Keratinocyte (primary cell): ENCODE measurements at places on chromosomes 6 and 20. TPM values are rescaled to one million over a fixed set of nuclear protein-coding genes. Genes with fewer than 3 reads are reported as not detected.

DNA sequence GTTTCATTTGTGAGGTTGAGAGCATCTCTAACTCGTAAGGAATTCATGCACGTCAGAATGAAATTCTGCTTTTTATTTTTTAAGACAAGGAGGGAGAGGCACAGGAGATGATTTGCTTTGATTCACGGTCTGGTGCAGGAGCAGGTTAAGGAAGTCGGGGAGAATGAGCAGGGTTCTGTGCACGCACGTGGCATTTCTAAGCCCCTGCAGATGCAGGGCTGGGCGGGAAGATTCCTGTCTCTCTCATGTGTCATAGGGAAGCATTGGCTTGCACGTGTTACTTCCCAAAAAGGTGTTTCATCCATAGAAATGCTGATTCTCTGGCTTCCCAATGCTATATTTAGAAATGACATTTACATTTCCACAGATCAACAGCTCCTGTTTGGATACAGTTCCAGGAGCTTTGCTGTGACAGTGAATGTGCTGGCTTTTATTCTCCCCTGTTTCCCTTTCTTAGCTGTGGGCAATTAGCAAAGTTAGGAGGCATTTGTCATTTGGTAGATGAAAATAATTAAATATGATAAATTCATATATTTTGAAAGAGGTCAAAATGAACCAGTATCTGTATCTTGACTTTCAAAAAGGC lies 119.7 kb upstream of the ZFP64 start:
- H3K27me3 ChIP-seq, result no peaks in the 10 kb centered on the region
- no peak for DNase-seq

DNA sequence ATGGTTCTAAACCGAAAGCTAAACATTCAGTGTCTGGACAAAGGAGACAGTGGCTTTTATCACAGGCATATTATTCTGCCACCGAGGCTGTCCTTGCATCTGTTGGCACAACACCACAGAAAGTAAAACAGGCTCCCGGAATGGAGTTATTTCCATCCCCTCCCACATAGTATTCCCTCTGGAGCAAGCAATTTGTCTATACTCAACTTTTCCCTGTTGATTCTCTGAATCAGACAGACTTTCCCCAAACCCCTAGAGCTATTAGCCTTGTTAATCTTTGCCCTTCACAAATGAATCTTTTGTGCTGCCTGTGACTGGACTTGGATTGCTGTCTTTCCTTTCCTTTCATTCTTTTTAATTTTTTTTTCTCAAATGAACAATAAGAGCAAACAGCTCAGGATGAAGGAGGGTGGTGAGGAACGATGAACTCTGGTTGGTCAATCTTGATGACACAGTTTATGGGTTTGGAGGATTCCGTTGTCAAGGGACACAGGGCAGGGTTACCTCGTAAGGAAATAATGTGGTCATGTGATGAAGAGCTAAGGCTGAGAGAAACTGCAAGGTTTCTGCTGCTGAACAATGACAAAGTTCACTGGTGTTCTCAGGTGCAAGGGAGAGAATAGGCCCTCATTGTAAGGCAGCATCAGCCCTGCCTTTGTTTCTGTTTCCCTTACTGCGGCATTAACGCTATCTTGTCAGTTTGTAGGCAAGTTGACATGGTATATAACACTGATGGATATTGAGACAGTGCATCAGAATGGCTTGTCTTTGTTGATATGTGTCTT lies 275.0 kb upstream of the BMP2 start:
- H3K27ac ChIP-seq, result no peak overlapping the region
- no peak overlapping the region for H3K4me3 ChIP-seq
- DNase-seq, result no peak
- H3K36me3 ChIP-seq, result no peaks in the 10 kb centered on the region

DNA sequence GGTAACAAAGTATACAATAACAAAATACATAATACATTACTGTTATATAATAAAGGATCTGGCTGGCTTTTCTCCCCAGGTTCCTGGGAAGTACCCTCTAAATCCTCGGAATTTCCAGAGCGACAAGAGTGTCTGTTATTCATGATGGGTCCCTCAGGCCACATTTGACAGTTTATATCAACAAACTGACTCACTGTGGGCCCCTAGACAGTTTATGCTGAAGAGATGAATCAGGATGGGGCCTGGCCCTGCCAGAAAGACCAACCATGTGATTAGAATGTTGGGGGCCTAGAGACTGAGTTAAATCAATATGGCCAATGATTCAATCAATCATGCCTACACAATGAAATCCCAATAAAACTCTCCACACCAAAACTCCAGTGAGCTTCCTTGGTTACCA lies 13.5 kb downstream of the USP45 start:
- H3K36me3 ChIP-seq, result peaks cover 19% of the 10 kb centered on the region
- no peak overlapping the region for H3K4me3 ChIP-seq
- no peak for DNase-seq

DNA sequence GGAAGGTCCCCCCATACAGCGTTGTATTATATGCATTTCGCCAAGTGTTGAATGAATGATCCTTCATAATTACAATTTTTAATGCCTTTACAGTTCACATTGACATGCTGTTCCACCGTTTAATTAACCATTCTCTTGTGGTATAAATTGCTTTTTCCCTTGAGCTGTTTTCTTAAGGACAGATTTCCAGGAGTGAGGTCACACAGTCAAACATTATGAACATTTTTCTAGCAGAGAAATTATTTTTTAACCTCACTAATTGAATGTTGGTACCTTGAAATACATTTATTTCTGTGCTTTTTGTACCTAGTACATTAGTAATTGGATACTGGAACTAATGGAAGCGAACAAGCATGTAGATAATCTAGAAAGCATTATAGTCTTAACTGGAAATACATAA lies 76.7 kb upstream of the C20orf144 start:
- no peak overlapping the region for H3K27ac ChIP-seq
- no peak overlapping the region for H3K4me3 ChIP-seq
- DNase-seq, result no peak

GRCh38 chr20:36170542-36171215 lies 16.1 kb downstream of the EPB41L1 start:
- no peak for DNase-seq
- no peaks in the 10 kb centered on the region for H3K27me3 ChIP-seq
- H3K4me1 ChIP-seq, result peaks cover 3% of the 10 kb centered on the region
- no peak overlapping the region for H3K27ac ChIP-seq
- no peak overlapping the region for H3K4me3 ChIP-seq
- no peaks in the 10 kb centered on the region for H3K36me3 ChIP-seq

DNA sequence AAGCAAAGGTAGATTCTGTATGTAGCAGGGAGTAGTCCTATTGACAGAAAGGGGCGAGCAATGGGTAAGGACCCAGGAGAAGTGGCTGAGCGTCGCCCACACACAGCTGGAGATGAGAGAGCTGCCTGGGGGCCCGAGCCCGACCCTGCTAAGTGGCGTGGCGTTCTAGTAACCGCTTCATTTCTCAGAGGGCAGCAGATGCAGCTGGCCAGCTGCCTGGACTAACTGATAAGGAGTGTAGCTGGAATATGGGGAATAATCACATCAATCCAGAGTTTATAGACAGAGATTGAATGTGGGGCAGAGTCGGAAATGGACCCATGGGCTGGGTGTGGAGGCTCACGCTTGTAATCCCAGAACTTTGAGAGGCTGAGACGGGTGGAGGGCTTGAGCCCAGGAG lies 64.4 kb downstream of the EZR start:
- no peaks in the 10 kb centered on the region for H3K36me3 ChIP-seq
- DNase-seq, result no peak
- H3K27ac ChIP-seq, result no peak overlapping the region
- H3K4me3 ChIP-seq, result no peak overlapping the region

DNA sequence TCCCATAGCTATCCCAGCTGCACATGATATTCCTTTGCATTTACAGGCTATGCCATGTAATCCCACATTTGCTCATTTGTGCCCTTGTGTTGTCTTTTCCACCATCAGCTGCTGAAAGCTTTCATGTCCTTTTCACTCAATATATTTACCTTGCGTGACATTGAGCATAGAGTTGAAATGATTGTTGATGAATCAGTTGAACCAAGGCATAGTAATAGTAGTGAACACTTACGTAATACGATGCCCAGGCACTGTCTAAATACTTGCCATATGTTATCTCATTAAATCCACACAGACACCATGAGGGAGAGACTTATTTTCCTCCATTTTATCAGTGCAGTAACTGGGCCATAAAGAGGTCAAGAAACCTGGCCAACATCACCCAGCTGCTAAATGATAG lies 13.1 kb downstream of the RNF8 start:
- H3K4me1 ChIP-seq, result no peaks in the 10 kb centered on the region
- H3K36me3 ChIP-seq, result peaks cover 21% of the 10 kb centered on the region
- no peaks in the 10 kb centered on the region for H3K27me3 ChIP-seq
- H3K27ac ChIP-seq, result no peak overlapping the region

DNA sequence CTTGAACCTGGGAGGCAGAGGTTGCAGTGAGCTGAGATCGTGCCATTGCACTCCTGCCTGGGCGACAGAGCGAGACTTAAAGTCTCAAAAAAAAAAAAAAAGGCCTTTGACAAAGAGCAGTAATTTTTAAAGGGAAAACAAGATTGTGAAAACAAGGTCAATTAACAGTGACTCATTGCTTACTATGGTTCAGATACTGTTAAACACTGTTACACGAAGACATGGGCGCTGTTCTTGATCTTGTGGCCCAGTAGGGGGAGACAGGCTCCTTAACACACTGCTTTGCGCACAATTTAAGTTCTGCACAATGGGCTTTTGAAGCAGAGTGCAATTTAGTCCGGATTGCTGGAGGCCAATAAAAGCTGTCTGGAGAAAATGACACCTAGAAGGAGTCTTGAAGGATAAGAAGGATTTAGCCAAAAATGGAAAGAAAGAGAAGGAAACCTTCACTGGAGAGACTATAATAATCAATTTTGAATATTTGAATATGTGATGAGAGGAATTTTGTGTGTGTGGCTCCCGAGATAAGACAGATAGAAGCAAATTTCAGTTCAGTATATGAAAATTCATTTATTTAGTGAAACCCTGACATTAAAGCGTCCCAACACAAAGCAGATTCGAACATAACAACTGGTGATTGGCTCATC lies 6.0 kb upstream of the LATS1 start:
- H3K4me3 ChIP-seq, result no peak overlapping the region
- peak; percentile 57 for DNase-seq
- no peaks in the 10 kb centered on the region for H3K27me3 ChIP-seq
- H3K36me3 ChIP-seq, result peaks cover 3% of the 10 kb centered on the region
- H3K27ac ChIP-seq, result no peak overlapping the region
- no peaks in the 10 kb centered on the region for H3K4me1 ChIP-seq

GRCh38 chr6:13327691-13328075 lies 654 bp downstream of the TBC1D7 start:
- no peaks in the 10 kb centered on the region for H3K27me3 ChIP-seq
- H3K4me1 ChIP-seq, result peaks cover 6% of the 10 kb centered on the region
- no peak for DNase-seq

DNA sequence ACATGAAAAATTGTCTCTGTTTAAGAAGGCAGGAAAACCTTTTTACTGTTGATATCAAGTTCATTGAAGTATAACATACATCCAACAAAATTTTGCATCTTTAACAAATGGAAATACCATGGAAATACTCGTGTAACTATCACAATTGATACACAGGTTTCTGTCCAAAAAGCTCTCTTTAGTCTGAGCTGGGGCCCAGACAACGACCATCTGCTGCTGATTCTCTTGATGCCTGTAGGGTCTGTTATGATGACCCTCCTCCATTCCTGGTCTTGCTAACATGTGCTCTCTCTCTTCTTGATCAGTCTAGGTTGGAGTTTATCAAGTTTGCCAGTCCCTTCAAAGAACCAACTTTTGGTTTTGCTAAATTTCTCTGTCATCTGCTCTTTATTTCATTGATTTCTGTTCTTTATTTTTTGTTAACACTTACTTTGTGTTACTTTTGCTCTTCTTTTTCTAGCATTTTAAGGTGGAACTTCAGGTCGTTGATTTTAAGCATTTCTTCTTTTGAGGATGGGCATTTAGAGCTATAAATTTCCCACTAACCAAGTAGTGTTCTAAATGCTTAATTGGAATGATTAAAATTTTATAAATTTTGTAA lies 116.8 kb downstream of the PSMB1 start:
- DNase-seq, result no peak
- peaks cover 18% of the 10 kb centered on the region for H3K4me1 ChIP-seq
- H3K36me3 ChIP-seq, result no peaks in the 10 kb centered on the region
- H3K27me3 ChIP-seq, result no peaks in the 10 kb centered on the region

GRCh38 chr6:162493917-162494316 lies 233.6 kb downstream of the PRKN start:
- H3K27me3 ChIP-seq, result no peaks in the 10 kb centered on the region
- no peaks in the 10 kb centered on the region for H3K4me1 ChIP-seq
- H3K27ac ChIP-seq, result no peak overlapping the region
- DNase-seq, result no peak

DNA sequence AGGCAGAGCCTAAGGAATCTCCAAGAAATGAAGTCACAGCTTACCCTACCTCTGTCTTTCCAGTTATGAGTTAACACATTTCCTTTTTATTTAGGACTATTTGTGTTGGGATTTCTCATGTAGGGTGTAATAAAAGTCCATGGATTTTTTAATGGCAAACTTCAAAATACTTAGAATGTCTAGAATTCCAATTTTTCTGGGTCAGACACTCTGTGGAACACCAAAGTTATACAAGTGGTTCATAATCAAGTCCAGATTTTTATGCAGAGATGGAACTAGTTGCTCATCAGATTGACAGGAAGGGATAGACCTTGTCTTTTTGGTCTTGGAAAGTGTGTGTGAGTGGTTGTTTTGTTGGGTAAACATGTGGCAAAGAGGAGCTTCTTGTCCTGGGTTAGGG lies 303.5 kb upstream of the RNF24 start:
- H3K27me3 ChIP-seq, result peaks cover 15% of the 10 kb centered on the region
- no peak for DNase-seq
- H3K27ac ChIP-seq, result no peak overlapping the region

DNA sequence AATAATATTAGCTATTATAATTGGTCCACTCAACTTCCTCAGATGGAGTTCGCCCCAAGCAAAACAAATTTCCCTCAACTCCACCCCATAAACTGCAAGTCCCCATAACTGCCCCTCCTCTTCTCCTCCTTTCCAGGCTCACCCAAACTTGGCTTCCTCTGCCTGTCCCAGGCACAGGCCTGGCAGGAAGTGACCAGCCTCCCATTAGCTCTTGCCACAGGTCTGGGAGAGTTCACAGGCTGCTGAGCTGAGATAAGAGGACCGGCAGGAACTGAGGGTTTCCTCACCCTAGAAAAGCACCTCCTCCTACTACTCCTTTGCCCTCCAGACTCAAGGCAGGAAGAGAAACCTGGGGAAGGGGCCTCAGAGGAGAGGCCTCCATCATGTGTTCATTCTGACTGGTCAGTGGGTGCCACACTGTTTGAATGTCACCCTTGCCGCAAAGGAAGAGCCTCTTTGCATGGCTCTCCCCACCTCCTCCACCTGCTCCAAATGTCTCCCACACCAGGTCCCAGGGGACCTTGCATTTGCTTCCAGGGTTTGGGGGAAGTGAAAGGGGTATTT lies 24.5 kb upstream of the SMIM29 start:
- H3K36me3 ChIP-seq, result no peaks in the 10 kb centered on the region
- no peak for DNase-seq
- H3K27ac ChIP-seq, result no peak overlapping the region
- no peaks in the 10 kb centered on the region for H3K4me1 ChIP-seq
- no peaks in the 10 kb centered on the region for H3K27me3 ChIP-seq

The SLC32A1 gene
- not detected in 3 replicates for polyA plus RNA-seq

The SMLR1 gene
- polyA plus RNA-seq, result not detected in 3 replicates

The GCLC gene
- polyA plus RNA-seq, result 48.9 to 110 TPM (median 73.2 TPM) in 3 replicates

The ENPP5 gene
- 0.02 to 0.10 TPM (median 0.07 TPM) in 3 replicates for polyA plus RNA-seq

The CDH26 gene
- 0.76 to 1.1 TPM (median 1.1 TPM) in 3 replicates for polyA plus RNA-seq
